ENCODE measurements at places on chromosomes 11 and 22. TPM values are rescaled to one million over a fixed set of nuclear protein-coding genes. Genes with fewer than 3 reads are reported as not detected.

DNA sequence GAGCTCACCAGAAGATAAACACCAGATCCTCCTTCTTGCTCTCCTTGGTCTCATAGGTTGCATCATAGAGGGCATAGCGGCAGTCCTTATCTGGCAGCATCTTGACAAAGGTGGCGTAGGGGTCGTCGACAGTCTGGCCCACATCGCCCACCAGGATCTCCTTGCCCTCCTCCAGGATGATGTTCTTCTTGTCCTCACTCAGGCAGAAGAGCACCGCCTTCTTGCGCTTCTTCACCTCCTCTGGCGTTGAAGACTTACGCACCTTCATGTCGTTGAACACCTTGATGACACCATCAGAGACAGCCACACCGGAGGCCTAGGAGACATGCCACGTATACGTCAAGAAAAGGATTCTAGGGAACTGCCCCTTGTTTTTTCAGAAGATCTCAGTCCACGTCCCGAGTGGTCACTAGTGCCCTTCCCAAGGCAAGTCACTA, 2.0 kb downstream of the CFL1 start:
- DNase-seq: no peak

DNA sequence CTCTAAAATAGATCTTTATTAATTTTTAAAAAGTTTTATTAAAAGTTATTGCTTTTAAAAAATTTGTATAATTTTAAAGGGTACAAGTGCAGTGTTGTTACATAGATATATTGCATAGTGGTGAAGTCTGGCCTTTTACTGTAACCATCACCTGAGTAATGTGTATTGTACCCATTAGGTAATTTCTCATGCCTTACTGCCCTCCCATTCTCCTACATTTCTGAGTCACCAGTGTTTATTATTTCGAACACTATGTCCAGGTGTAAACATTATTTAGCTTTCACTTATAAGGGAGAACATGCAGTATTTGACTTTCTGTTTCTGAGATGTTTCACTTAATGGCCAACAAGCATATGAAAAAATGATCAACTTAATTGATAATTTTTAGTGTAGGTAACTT, 2.3 kb downstream of the OR51G1 start:
- no peak for DNase-seq

DNA sequence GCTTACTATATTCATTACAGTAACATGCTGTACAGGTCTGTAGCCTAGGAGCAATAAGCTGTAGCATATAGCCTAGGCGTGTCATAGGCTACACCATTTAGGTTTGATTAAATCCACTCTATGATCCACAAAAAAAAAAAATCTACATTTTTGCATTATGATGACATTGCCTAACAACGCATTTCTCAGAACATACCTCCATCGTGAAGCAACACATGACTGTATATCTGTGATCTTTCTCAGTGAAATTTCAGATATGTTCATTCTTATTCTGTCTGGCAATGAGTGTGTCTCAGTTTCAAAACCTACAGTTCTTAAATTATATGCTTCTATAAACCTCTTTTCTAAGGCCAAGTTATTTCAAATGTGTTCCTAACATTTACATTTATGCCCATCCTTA, 140.3 kb downstream of the CADM1 start:
- DNase-seq: no peak

GRCh38 chr11:122189229-122189628, 73.2 kb upstream of the BLID start:
- peak; percentile 94 for DNase-seq

DNA sequence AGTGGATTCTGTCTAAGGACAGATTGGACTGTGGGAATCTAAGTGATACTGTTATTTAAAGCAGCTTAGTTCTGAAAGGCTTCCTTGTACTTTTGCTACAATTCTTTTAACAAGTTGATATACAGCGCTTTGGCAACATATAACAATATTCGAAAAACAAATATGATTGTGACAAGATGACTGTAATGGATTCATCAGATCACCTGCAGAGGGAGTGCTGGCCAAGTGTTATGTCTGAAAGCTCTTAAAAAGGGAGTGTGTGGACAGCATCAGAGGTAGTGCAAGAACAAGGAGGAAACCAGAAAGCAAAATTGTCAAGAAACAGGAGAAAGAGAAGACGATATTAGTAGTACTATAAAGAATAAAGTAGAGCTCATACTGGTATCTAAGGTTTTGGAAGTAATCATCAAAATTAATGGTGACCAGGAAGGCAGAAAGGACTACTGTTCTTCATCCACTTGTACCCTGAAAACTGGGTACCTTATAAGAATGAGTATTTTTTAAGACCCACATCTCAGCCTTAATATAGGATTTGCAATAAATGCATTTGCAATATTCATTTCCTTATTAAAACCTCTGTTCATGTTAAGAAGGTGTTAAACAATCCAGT, 1112.0 kb upstream of the CCDC90B start:
- DNase-seq: peak; percentile 37

GRCh38 chr11:118162846-118163245, 10.2 kb upstream of the SCN4B start:
- no peak for DNase-seq

DNA sequence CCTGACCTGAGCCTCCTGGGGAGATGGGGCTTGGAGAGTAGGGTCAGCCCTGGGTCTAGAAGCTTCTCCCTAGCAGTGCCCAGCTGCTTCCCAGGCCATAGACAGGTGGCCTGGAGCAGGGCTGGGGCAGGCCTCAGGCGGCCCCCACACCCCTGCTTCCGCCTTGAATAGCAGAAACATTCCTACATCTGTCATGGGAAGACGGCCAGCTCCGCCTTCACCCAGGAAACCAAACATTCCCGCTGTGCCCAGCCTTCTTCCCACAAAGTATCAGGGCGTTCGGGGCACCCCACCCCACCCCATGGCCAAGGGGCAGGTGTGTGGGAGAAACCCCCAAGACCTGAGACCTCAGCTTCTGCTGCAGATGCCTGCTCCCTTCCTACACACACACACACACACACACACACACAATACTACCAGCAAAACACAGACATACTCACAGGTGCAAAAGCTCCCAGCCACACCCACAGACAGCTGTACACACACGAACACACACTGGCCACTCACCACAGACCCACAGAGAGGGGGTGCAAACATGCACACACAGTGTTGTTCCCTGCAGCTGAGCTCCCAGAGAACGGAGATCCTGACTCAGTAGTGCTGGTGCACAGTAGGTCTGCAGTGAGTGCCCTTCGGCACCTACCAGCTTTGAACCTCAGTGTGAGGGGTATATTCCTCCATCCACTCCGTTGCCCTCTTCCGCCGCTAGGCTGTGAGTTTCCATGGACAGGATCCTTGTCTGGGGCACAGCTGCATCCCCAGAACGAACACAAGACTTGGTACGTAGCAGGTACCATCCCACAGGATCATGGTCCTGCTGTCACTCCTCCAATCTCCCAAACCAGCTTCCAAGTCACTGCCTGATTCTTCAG, 37.4 kb downstream of the PDGFB start:
- DNase-seq: no peak

DNA sequence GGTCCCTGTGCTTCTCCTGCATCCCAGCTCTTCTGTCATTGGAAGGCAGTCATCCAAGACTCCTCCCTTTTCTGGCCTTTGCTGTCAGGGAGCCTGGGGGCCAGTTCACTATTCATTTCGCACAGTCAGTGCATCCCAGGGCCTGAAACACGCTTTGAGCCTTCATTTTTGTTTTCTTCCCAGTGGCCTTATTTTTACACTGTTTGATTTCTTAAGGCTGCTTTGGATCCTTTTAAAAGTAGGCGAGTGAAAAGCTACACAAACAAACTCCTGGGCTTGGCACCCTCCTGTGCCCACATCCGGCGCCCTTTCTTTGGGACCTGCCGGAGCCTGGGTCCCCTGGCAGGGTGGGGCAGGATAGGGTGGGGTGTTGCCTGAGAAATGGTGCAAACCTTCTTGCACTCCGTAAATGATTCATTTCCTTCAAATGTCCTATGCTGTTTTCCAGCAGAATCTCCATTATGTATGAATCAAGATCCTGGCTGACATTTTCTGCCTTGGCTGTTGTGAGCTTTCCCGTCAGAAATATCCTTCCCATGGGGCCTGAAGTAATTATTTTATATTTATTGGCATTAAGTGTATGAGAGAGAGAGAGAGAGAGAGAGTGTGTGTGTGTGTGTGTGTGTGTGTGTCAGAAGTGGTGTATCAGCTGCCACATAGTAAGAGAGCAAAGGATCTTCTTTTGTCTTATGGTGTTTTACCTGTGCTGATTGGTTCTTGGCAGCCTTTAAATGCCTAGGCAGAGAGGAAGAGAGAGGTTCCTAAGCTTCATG, 45.6 kb downstream of the BCR start:
- DNase-seq: no peak

DNA sequence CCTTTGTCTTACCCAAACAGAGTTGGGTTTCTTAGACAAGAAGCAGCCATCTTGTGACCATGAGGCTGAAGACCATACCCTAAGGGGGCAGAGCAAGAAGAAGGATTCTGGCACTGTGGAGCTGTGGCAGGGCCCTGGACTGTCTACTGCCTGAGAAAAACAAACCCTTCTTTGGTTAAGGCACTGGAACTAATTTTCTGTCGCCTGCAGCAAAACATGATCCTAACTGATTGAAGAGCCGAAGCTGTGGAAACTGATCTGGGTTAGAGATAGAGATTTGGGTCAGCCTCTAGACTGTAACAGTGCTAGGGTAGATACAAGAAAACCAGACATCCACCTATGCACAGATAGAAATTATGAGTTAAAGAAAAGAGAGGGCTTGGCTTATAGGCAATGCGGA, 11.3 kb upstream of the ACER3 start:
- DNase-seq: no peak

DNA sequence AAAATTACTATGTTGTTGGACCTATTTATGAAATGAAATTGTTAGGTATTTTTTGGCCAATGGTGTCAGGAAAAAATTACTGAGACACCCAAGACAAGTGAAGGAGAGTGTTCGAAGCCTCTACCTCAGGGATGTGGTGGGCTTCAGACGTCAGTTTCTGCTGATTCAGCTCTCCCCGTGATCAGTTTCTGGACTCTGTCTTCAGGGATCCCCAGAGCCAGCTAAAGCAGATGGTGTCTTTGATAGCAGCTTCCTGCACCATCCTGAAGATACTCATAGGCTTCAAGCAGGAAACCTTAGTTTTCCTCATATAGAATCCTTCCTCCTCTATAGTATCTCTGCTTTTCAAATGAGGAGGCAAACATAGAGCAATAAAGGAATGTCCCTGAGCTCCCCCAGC, 7.4 kb downstream of the CD248 start:
- DNase-seq: no peak

DNA sequence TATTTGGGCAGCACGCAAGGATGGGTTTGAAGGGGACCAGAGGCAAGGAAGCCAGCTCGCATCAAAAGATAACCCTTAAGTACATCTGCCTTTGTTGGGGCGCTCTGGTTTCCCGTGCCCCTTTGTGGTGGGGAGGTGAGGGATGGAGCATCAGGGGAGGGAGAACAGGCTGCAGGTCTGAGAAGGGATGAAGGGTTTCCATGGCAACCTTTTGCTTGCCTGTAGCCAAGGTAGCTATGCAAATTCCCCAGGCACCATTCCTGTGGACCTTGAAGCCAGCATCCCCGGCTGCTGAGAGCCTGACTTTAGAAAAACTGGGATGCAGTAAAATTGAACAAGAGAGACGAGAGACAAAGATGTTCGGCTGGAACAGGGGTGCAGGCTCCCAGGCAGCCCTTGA, 75.7 kb downstream of the SEZ6L start:
- no peak for DNase-seq

DNA sequence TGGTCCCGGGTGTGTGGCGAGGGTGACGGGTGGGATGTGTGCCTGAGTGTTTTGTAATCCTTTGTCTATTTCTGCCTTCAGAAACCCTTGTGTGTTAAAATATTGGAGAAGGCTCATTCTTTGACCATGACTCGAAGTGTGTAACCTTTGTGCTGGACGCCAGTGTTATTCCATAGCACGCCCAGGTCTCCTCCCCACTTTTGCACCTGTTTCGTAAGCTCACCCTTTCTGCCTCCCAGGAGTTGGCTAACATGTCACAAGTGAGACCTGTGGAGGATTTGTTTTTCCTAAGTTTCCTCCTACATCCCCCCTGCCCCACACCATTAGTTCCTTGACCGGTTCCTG, 382 bp downstream of the C11orf54 start:
- peak; percentile 59 for DNase-seq

DNA sequence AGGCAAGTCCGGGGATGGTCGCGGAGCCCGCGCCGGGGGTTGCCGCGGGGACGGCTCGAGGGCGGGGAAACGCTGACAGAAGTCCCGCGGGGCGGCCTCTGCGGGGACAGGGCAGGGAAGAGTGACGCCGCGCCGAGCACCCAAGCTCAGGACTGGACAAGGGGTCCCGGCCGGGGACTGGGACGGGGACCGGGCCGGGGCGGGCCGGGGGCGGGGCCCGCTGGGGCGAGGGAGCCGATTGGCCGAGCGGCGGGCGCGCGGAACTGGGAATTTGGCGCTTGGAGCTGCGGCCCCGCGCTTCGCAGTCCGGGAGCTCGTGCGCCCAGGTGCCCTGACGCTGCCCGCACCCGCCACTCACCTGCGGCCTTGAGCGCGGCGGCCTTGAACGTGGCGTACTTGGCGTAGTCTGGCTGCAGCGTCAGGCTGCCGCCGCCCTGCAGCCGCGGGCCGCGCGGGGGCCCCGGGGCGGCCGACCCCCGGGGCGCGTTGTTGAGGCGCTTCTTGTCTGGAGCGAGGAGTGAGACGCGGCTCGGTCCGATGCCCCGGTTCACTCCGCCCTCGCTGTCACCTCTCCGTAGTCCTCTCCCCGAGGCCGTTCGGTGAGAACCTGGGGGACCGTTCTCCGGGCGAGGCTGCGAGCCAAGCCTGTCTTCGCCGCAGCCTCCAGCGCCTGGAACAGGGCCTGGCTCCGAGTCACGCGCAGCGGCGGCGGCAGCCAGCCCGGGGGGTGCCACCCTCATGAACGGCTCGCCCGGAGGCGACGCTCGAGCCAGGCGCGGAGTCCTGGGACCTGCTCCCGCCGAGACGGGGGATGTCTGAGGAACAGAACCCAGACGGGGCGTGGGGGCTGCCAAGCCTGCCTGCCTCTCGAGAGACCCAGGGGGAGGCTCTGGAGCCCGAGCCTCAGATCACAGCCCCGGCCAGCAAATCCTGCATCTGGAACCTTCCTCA, 4.5 kb downstream of the SHISA8 start:
- DNase-seq: peak; percentile 33

DNA sequence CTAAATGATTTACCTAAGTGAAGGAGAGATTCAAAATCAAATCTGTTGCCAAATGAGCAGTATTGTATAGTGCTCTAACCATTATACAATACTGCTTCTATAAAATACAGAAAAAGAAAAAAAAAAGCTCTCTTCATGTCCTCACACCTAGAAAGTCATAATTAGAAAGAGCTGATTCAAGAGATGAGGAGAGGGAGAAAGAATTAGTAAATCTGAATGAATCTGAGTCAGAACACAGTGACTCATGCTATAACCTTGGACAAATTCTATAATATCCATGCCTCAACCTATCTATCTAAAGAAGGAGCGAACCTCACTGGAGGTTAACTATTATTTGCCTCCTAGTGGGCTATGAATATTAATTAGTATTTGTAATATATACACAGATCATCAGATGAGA, 29.4 kb downstream of the AMBRA1 start:
- no peak for DNase-seq

GRCh38 chr11:96015906-96016565, 92.1 kb upstream of the MTMR2 start:
- DNase-seq: no peak

Gene BRSK2
- total RNA-seq: 3.0 TPM

Gene OR52N5
- total RNA-seq: 0.06 TPM

Gene GSC2
- total RNA-seq: not detected

Gene PKP3
- 0.09 TPM for total RNA-seq

Gene MRGPRF
- total RNA-seq: 11.2 TPM

Gene ELFN2
- total RNA-seq: 0.11 TPM

Gene GLYATL2
- total RNA-seq: not detected

Gene C11orf87
- total RNA-seq: 0.49 TPM

Data from cardiac muscle cell (in vitro differentiated cells and primary cell).